ENCODE measurements at places on chromosomes 5 and 9.

GRCh38 chr5:66963559-66963971, 233.0 kb downstream of the CD180 start:
- no peak for DNase-seq

- DNase-seq: no peak
Observed at GRCh38 chr5:72234265-72234700, 85.8 kb downstream of the MRPS27 start.

DNA sequence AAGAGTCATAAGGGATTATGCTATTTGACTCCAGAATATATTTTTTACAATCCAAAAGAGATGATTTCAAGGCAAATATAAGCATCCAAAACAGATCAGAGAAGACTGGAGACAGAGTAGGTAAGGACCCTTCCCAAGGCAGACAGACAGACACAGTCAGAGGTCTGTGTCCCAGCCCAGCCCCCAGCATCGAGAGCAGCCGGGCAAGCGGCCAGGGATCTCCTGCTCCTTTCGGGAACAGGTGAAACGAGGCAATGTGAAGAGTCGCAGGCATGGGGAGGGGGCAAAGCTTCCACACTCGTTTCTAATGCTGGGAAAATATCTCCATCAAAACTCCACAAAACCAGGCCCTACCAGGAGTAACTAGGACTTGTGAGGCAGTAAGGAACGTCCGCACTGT, 5.8 kb downstream of the PAEP start:
- no peak for DNase-seq

DNA sequence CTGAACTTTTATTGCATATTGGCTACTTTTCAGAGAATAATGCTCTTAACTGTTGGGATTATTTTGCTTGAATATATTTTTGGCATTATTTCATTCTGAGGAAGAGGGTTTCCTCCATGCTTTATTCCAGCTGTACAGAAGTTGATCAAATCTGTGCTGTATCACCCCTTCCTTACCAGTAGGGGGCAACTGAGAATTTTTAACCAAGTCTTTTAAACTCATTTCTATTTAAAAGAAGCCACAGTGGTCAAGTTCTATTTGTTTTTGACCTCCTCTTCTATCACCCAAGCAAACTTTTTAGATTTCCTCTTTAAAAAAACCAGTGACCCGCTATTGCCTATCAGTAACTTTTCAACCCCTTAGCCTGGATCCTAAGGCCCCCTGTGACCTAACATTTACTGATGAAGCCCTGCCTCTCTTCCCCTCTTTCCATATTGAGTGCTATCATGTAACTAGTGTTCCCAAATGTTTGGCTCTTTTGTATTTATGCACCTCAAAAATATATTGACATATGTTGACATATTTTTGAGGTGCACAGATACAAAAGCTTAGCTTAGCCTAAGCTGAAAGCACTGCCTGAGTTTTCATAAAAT, 80.6 kb downstream of the FBXO4 start:
- no peak for DNase-seq

GRCh38 chr5:72129725-72130124, 22.4 kb downstream of the MAP1B start:
- no peak for DNase-seq

DNA sequence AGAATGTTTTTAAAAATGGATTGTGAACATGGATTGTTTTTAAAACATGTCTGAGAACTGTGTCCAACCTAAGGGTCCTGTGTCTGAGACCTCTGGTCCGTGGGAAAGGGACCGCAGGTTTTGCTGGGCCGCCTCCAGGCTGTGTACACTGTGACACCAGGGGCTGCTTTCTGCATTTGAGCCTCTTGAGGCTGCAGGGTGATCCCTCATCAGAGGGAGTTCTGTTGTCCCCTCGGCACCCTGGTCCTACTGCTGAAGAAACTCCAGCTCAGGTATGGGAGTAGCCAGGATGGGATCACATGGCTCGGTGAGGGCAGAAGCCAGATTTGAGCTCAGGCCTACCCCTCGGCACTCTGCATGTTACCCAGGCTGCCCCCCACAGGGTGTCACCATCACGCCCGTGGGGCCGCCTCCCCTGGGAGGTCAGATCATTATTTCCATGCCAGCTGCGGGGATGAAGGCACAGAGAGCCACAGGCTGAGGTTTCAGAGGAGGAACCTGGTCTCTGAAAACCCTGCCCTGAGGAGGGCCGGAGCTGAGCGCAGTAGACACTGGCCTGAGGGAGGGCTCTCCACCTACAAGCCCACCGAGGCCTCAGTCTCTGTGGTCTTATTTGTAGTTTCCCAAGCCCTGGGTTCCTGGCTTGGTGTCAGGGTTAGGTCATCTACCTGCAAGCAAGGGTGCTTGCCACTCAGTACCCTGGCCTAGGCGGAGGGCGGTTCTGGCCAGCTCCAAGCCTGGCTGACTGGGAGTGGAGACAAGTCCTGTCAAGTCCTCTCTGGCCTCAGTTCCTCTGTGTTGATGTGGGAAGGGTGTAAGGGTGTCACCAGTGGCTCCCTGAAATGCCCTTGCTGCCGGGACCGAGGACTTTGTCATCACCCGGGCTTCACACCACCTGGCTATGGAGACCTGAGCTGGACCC, 2.8 kb downstream of the PRR7 start:
- no peak for DNase-seq

GRCh38 chr9:133634081-133634691, 2.0 kb upstream of the DBH start:
- DNase-seq: no peak

DNA sequence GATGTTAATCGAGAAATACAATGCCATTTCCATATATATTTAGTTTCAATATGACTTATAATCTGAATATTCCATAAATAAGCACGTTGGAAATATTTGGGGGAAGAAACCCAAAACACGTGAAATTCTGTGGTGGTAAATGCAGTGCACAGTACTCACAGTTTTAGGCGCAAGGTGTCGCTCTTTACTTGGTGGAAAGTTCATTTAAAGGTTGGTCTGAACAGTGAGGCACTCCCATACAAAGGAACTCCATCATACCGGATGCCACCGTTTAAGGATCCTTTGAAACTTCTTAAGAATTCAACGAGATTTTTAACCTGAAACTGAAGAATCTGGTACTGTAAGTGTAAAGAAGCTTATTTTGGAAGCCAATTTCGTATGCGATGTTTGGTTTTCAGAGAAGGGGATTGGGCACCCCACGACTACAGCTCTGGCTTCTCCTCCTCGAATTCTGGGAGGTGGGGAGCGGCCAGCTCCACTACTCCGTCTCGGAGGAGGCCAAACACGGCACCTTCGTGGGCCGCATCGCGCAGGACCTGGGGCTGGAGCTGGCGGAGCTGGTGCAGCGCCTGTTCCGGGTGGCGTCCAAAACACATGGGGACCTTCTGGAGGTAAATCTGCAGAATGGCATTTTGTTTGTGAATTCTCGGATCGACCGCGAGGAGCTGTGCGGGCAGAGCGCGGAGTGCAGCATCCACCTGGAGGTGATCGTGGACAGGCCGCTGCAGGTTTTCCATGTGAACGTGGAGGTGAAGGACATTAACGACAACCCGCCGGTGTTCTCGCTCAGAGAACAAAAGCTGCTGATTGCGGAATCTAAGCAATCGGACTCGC, at the start of gene PCDHA11:
TSS of gene PCDHA11 (plus strand) at position 237 of the 834 bp plus-strand sequence. CDS start at position 384, 147 bp downstream.
- DNase-seq: no peak

DNA sequence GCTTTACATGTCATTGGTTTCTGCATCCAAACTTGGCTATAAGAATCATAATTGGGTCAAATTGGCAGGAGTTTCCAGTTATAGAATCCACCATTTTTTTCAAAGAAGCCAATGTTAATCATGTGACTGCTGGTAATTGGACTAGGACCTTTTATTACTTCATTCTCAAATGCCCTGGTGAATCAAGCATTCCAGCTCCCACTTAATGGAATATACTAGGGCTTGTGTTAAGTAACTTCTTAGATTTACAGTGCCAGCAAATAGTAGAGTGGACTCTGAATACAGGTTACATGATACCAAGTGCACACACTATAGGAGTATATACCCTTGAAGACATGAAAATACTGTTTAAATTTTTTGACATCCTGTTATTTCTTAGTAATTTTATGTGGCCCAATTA, 96.7 kb downstream of the NUDT12 start:
- no peak for DNase-seq

- DNase-seq: no peak
Observed at GRCh38 chr9:121368138-121368522, 1.9 kb downstream of the STOM start.

DNA sequence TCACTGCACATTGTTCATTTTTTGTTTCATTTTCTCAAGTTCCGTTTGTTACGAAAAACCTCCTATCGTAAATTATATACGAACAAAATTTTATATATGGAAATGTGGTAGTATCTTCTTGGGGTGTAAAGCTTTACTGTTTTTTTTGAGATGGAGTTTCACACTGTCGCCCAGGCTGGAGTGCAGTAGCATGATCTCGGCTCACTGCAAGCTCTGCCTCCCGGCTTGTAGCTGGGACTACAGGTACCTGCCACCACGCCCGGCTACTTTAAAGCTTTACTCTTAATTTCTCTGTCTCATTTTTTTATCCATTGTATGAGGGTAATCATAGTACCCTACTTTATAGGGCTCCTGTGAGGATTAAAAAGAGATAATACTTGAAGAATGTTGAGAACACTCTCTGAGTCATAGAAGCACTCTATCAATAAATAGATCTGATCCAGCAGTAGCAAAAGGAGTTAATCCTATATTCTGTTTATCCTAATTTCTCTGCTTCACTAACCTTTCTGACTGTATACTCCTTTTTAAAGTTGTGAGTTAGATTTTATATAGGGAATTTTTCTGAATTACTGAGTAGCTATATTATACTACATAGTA, 5.6 kb upstream of the LRRC70 start:
- no peak for DNase-seq

- no peak for DNase-seq
Observed at GRCh38 chr9:18384066-18384465, 89.9 kb upstream of the ADAMTSL1 start.

DNA sequence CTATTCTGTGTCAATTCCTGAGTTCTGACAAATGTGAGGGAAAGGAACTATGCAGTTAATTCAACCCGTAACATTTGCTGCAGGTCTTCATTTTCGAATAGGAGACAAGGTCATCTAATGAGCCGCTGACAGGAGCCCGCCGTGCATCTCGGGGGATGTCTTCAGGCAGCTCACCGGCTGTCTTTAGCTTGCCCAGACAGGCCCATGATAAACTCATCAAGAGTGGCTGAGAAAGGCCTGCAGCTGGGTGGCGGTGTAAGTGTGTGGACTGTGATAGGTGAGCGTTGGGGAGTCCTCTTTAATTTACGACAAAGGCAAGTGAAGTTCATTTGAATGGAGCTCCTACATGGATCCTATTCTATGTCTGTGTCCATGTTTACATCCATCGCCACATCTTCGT, 190.5 kb downstream of the ADCY2 start:
- DNase-seq: no peak

- no peak for DNase-seq
Observed at GRCh38 chr5:117473165-117473564, 898.5 kb upstream of the SEMA6A start.

GRCh38 chr5:15326932-15327331, 173.0 kb upstream of the FBXL7 start:
- DNase-seq: no peak

DNA sequence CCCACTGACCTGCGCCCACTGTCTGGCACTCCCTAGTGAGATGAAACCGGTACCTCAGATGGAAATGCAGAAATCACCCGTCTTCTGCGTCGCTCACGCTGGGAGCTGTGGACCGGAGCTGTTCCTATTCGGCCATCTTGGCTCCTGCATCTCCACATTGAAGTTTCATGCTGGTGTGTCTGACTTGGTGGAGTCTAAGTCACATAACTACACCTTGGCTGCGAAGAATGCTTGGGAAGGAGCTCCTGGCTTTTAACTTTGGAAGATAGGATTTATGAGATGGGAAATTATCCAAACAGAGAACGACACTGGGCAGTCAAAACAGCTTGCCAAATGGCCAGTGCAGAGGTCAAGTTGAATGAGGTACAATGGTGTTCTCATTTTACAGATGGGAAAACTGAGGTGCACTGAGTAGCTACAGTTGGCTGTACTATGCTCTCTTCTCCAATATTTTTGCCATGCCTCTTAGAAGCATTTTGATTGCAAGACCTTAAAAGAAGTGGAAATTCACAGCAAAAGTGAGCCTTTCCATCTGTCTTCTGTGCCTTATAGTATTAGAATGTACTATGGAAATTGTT, 36.7 kb downstream of the CCDC192 start:
- no peak for DNase-seq

GRCh38 chr5:164832516-164832915, 1327.1 kb downstream of the MAT2B start:
- DNase-seq: no peak

GRCh38 chr5:178145965-178146820, 7.5 kb downstream of the NHP2 start:
- DNase-seq: peak; percentile 61

DNA sequence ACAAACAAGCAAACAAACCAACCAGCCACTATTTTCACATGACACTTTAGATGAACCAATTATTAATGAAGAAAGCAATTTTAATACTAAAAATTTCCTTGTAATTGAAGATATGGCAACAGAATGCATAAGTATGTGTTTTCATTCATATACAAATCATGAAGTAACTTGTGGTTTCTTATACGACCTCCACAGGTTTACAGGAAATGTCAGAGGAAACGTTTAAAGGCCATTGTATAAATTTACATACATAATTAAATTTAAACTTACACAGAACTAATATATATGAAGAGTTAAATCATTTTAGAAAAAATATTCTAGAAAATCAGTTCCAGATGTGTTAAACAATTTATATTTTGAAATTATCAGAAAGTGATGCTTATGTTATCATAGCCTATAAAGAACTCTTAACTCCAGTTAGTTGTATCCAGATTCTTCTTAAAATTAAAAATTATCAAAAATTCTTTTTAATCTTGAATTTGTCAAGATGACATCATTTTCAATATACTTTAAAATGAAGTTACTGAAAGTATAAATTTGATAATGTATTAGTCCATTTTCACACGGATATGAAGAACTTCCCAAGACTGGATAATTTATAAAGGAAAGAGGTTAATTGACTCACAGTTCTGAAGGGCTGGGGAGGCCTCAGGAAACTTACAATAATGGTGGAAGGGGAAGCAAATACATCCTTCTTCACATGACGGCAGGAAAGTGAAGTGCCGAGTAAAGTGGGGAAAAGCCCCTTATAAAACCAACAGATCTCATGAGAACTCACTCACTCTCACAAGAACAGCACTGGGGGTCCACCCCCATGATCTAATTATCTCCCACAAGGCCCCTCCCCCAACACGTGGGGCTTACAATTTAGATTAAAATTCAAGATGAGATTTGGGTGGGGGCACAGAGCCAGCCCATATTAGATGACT, 192.0 kb downstream of the PIK3R1 start:
- no peak for DNase-seq

GRCh38 chr5:84683594-84683993, 298.9 kb upstream of the EDIL3 start:
- no peak for DNase-seq

GRCh38 chr5:150211156-150212030, 21.5 kb downstream of the SLC6A7 start:
- DNase-seq: no peak
